GM19239 (cell line): ENCODE measurements at places on chromosomes 6 and 20.

- DNase-seq: no peak
Measured at GRCh38 chr6:116215414-116215813, 38.5 kb downstream of the TSPYL4 start.

- no peak for DNase-seq
Measured at GRCh38 chr6:147554281-147554680, 45.8 kb downstream of the SAMD5 start.

DNA sequence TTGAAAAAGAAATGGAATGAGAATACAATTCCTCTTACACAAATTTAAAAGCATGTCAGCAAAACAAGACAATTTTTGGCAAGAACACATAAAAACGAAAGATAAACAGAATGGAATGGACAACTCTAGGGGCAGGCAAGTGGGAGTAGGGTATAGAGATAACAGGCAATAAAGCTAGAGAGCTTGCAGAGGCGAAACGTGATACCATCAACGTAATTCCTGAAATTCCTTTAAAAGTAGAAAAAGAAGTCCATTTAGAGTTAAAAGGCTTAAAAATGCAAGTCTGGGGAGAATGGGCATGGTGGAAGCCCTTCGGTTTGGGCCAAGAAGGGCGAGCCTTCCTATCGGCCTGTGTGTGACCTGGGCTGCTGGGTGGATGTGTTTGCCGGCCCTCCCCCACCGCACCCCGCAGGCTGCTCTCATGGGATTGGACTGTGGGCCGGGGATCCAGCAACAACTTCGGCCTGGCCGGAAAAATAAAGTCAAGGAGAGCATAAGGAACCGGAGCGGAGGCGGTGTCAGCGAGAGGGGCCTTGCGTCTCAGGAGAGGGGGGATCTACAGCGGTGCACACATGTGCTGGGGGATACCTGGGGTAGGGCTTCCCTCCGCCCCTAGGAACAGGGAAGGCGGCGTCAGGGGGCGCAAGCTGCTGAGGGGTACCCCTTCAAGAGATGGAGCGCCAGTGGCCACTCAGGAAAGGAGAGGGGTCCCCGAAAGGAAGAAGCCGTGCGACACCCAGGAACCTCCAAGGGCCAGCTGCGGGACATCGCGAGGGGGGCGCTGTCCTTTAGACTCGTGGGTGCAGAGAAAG, 4.1 kb downstream of the TMEM239 start:
- no peak for DNase-seq

DNA sequence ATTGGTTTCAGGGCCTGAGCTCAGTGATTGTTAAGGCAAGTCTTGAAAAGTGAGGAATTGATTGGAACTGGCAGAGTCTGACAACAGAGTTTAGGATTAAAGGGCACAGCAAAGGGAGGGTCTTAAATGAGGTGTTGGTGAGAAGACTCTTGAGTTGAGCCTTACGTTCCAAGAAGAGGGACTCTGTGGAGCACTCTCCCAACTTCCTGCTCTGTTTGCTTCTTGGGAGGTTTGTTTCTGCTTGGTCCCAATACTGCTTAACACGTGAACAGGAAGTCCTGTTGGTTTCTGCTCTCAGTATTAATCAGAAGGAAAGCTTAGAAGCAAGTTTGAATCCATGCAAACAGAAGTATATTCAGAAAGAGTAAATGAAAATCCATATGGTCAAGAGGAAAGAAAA, 15.6 kb upstream of the SYNDIG1 start:
- DNase-seq: no peak

- no peak for DNase-seq
Measured at GRCh38 chr6:53938810-53939209, 144.0 kb downstream of the LRRC1 start.

GRCh38 chr6:27810768-27811450, 101.3 kb downstream of the OR2B2 start:
- DNase-seq: no peak

DNA sequence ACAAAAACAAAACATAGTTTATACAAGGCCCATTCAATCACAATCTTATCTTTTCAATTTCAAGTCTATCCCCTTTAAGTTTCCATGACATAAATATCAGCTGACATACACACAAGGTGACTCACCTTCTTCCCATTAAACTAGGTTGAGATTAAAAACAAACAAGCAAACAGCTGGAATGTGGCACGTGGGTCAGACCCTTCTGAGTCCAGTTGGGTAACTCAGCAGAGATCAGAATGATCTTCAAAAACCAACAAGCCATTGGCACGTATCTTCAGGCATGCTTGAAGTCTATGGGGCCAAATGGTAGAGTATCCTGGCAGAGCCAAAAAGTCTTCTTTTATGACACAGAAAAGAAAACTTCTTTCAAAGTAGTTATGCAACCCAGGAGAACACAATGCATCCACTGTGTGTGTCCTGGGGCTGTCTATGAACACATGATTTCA, 603.5 kb upstream of the CITED2 start:
- DNase-seq: no peak

GRCh38 chr20:37810027-37810426, 92.9 kb upstream of the VSTM2L start:
- DNase-seq: no peak

DNA sequence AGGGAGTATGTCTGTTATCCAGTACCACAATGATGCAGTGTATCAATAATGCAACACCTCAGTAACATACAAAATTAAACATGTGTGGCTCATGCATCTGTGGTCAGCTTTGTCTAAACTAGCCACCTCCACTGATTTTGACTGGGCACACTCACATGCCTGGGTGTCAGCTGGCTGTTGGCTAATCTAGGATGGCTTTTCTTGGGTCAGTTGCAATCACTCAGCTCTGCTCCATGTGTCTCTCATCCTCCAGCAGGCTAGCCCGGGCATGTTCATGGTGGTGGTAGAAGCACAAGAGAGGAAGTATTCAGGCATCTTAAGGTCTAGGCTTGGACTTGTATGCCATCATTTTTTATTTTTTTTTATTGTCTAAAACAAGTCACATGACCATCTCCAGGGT, 59.3 kb upstream of the JAG1 start:
- no peak for DNase-seq

DNA sequence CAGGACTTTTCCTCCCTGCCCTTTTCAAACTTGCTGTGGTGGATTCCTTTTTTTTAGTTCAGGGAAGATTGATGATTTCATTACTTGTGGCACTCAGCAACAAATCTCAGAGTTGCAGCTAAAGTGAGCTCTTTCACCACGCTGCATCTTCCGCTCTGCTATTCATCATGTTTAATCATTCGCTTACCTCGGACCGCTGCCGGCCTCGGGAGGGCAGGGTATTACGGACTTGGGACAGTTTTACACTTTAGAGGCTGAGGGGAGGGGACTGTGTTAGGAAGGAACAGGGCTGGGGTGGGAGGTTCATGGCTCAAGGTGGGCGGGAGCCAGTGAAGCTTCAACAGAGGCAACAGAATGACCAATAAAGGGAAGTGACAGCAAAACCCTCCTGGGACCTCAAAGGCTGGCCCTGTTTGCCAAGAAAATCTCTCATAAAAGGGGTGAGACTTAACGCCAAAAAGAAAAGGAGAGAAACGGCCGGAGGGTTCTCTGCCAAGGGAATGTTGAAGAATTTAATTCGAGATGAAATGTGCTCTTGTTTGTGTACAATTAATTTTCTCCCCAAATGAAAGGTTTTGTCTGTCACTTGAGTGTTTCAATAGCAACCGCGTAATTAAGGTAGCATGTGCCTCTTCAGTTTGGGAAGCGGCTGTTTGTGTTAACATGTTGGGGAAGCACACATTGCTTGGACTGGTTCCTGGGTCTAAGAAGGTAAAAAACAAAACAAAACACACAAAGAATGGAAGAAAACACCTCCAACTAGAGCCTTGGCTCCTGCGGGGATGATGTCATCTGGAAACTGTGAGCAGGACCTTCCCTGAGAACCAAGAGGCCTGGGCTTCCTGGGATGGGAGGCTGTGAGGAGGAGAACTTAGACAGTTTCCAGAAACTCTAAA, 72.5 kb upstream of the SULF2 start:
- DNase-seq: no peak

GRCh38 chr20:44176833-44177534, 10.0 kb downstream of the JPH2 start:
- DNase-seq: no peak

DNA sequence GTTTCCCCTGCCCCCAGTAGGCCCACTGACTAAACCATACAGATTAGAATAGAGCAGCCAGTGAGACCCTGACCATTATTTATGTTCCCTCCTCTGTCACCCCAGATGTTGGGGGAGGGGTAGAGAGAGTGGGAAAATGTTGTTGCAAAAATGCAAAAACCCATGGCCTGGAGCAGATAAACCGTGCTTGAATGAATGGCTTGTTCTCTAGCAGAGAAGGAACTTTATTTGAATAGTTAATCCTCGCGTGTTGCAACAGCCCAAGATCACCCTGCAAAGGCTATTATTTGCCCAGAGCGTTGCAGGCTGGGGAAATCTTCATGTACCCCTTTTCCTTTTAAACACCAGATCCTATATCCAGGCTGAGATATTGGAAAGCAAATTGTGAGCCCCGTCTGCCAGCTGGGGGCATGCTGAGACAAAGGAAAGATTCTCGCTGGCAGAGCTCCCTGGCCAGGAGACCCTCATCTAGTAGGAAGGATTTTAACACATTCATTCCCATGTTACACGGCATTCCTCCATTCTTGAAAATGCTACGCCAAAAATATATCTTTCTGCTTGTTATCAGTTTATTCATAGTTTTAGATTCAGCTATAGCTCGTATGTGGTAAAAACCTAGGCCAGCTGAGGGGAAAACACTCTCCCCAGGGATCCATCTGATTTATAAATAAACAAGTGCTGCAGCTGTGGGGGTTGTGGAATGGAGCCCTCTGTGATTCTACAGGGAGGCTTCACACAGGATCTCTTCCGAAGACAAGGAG, 53.0 kb downstream of the LINC00237 start:
- no peak for DNase-seq

DNA sequence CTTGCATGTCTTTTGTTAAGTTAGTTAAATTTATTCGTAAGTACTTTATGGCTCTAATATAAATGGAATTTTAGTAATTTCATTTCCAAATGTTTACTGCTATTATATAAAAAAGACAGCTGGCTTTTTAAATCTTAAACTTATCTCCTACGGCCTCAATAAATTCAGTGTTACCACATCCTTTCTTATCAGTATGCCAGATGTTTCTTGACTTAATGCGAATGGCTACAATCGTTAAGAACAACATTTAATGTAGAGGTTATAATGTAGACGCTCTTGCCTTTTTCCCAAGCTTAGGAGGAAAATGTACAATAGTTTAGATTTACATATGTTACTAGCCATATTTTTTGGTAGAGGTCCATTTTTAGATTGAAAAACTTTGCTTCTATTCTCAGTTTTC, 659.4 kb downstream of the TENT5A start:
- DNase-seq: no peak

- DNase-seq: no peak
Measured at GRCh38 chr20:63117661-63118302, 98.1 kb downstream of the YTHDF1 start.

GRCh38 chr6:137820952-137821351, 46.1 kb upstream of the TNFAIP3 start:
- DNase-seq: no peak
